ENCODE measurements at places on chromosomes 12 and 14. TPM values are rescaled to one million over a fixed set of nuclear protein-coding genes. Genes with fewer than 3 reads are reported as not detected.

P2RX2 gene
- total RNA-seq, result not detected

MIP gene
- not detected for total RNA-seq

DAO gene
- total RNA-seq, result not detected

USP44 gene
- total RNA-seq, result 0.82 TPM

DNA sequence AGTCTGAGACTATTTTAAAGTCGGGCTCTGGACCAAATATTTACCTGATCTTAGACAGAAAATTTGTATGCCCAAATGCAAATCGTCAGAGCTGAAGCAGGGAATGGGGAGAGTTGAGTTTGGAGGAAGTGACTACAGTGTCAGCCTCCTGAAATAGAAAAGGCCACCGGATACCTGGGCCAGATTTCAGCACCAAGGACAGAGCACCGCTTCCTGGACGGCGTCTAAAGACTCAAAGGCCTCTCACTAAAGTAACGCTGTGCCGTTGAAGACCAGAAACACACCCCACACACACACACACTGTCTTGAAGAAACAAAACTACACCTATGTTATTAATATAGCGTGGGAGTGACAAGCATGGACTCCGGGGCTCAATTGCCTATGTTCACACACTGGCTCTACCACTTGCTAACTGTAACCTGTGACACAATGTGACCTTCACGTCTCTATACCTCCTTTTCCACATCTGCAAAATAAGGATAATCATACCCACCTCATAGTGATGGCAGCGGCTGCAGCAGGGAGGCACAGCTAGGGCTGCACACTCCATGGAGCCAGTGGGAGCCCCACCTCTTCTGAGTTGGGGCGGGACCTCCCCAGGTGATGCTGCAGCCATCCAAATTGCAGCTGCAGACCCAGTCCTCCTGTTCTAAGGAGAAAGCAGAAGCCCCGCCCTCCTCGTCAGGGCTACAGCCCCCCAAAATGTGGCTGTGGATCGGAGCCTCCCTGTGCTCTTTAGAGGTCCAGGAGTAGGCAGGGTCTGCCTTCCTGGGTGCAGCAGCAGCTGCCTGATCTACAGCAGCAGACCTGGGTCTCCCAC is 35.6 kb downstream of the KRT76 start:
- ATAC-seq, result no peak

- no peak for ATAC-seq
Measured at GRCh38 chr14:77014004-77014604, 14.4 kb downstream of the IRF2BPL start.

DNA sequence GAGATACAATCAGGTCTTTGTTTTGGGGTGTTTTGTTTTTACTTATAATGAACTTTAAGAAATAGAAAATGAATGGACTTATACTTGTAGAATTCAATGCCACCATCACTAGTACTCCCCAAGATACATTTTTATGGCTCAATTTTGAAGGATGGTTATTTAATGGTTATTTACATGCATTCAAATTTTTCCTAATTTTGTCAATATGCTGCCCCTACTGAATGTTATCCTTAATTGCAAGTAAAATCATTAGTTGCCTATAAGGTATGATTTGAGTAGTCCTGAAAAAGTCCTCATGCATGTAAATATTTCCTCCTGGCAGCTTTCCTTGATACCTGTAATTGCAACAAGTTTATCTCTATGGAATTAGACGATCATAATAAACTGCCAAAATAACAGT is 391.2 kb downstream of the BCAT1 start:
- ATAC-seq, result no peak

DNA sequence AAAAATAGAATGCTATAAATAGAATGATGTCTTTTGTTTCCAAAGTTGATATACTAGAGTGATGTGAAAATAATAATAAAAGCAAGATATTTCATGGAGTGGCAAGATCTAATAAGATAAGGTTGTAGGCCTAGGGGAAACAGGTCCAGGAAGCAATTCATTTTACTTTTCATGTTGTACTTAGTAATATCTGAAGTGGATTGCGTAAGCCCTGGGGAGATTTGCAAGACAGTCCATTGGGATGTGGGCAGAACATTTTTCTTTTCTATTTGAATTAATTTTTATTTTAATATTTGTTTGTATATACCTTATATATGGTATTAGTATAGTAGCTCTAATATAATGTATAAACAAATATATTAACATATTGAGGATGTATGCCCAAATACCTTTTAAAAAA is 7.5 kb downstream of the NUBPL start:
- no peak for ATAC-seq

GRCh38 chr14:64410084-64410774 is 22.1 kb downstream of the MTHFD1 start:
- ATAC-seq, result peak; percentile 69

- no peak for ATAC-seq
Measured at GRCh38 chr14:100819829-100820475, 6.0 kb upstream of the MEG3 start.

DNA sequence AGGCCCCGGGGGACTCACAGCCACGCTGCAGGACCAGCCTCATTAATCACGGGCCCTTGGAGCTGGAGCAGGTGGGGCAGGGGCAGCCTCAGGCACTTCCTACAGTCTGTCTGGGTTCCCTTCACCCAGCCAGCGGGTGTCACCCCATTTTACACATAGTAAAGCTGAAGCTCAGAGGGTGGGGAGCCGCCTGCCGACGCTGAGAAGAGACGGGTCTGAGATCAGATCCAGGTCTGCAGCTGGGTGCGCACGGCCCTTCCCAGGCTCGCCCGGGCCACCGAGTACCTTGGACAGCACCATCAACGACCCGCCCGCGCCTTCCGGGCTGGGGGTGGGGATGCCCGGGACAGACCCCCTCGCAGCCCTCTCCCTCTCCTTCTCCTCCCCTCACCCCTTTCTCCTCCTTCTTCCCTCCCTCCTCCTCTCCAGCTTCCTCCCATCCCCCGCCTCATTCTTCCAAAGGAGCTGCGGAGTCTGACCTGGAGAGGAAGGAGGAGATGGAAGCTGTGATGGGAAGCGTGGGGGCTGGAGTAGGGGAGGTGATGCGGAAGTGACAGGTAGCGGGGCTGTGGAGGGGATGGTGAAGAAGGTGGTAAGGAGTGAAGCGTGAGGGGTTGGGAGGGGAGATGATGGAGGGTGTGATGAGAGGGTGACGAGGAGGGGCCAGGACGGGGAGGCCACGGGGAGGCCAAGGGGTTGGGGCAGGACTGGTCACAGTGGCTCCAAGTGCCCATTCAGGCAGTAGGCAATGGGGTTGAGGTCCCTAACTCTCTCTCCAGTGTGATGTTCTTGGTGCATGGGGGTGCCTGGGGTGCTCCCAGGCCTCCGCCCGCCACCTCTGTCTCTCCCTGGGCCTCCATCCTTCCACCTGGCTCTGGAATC is 8.8 kb downstream of the DTX1 start:
- ATAC-seq, result no peak

GRCh38 chr12:91326058-91327027 is 143.7 kb upstream of the DCN start:
- no peak for ATAC-seq

- ATAC-seq, result peak; percentile 9
Measured at GRCh38 chr14:59189091-59189785, 771 bp downstream of the DAAM1 start.

DNA sequence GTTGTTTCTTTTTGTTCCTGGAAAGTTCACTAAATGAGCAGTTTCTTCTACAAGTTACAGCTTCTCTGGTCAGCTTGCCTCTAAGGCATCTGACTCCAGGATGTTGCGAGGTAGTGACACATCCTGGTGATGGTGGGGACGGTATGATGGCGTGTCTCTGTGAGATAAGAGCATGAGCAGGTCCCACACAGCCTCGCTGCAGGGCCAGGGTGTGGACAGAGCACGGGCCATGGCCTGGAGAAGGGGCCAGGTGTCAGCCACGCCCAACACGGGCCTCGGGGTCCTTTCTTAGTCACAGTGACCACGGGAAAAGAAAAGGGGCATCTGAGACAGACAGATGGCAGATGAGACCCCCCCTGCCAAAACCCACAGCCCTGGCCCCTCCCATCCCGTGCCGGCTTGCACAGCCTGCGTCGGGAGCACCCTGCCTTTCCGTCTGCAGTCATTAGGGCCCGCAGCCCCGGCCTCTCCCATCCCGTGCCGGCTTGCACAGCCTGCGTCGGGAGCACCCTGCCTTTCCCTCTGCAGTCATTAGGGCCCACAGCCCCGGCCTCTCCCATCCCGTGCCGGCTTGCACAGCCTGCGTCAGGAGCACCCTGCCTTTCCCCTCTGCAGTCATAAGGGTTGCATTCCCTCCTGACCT is 79.3 kb upstream of the DYNC1H1 start:
- ATAC-seq, result no peak

- no peak for ATAC-seq
Measured at GRCh38 chr12:24773996-24774395, 174.9 kb downstream of the BCAT1 start.

DNA sequence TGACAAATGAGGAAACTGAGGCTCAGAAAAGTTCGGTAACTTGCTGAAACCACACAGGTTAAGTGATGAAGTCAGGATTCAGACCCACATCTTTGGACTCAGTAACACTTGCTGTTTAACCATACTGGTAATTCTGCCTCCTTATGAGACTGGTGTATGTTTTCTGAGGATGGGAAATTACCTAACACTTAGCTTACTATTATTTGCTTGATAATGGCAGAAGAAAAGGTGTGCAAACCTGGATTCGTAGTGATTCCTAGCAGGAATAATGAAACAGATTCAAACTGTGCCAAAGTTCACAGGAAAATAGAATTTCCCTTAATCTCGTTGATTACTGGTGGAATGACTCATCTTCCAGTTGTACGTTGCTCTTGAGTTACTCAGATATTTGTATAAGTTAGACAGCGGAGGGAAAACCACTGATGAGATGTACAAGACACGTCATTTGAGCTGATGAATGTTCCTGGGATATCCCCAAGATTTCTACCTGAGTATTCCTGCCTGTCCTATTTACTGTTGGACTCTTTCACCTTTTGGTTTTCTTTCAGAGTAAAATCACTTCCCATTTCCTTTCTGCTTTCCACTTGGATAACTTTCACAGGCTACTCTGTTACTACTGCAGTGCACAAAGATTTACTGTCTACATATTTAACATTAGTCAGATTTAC is 37.5 kb downstream of the PRORP start:
- ATAC-seq, result peak; percentile 96

GRCh38 chr12:46752396-46752795 is 73.4 kb downstream of the SLC38A4 start:
- ATAC-seq, result no peak

DNA sequence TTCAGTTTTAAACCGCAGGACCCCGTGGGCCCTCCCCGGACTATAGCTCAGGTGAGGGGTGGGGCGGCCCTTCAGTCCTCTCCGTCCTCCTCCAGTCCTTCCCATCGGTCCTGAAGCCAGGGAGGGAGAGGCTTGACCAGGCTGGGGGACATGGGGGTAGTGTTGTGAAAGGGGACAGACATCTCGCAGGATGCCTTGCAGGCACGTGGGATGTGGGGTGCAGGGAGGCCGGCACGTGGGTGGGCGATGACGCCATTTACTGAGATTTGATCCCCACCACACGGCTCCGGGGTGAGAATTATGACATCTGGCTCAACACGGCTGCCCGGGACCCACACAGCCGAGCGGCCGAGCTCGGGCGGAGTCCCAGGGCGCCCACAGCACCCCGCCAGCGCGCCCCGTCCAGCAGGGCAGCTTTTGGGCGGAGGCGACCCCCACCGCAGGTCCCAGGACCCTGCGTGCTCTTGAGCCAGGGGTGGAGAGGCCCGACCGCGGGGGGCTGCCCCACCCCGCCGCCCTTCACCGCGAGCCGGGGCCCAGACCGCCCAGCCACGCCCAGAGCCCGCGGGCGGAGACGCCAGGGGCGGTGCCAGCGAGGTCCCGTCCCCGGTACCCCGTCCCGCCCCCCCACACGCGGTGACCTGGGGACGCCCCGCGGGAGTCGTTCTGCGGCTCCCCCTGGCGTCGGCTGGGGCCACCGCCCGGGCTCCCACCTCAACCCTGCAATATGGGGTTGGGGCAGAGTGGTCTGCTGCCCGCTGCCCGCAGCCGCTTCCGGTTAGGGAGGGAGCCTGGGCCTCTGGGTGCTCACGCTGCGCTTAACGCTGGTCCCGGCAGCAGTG is 3.3 kb upstream of the EXOC3L4 start:
- peak; percentile 86 for ATAC-seq

- ATAC-seq, result peak; percentile 60
Measured at GRCh38 chr14:95196268-95196667, 38.9 kb upstream of the DICER1 start.

GRCh38 chr12:33432992-33433391 is 6.6 kb downstream of the SYT10 start:
- ATAC-seq, result no peak

DNA sequence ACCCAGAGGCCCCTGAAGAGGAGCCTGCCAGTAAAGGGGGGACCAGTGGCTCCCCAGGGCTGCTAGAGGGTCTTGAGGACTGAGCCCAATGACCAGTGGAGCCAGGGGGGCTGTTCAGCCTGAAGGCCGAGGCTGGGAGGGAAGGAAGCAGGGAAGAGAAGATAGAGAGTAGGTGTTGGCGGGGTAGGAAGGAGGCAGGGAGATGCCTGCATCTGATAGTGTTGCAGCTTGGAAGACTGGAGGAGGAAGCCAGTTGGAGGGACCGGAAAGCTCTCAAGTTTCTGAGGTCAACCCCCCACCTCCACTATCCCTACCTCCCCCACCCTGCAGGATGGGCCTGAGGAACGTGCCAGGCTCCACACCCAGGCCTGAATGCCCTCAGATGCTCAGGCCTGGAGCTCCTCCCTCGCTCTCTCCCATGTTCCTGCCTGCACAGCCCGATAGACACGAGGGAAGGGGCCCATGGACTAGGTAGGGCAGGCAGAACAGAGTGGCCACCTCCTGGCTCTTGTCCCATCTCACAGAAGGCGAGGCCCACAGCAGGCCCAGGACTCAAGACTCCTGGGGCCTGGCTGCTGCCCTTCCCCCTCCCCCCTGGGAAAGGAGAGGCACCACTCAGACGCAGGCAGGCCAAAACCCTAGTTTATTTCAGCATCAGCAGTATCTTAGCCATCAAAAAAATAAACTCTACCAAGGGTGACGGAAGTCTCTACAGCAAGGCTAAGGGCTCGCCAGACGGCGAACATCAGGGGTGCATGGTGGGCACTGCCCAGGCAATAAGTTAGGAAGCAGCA is 3.4 kb downstream of the CKB start:
- no peak for ATAC-seq

DNA sequence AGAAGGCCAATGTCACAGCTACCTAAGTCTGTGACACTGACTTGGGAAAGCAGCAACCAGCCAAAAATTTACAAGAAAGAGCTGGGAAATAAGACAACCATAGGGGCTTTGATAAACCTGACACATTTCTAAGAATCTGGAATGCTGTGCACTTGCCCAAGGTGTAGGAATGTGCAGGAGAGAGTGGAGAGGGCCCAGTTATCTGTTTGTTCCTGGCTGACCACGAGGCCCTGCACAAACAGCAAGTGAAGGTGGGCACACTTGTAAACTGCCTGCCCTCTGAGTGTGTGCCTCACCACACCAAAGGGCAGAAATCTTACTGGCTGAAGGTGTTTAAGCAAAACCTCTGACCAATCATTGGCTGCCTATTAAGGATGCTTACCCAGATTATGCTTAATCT is 27.3 kb downstream of the DLK1 start:
- ATAC-seq, result no peak

Data from activated T-helper 17 cell treated with anti-CD3 and anti-CD28 coated beads, Interleukin-2, amount 50 U/mL, for 72 hours (primary cell).